ENCODE measurements at places on chromosomes 11 and 22. TPM values are rescaled to one million over a fixed set of nuclear protein-coding genes. Genes with fewer than 3 reads are reported as not detected.

- peak; percentile 26 for DNase-seq
Observed at GRCh38 chr22:49783926-49784629, 43.6 kb downstream of the BRD1 start.

GRCh38 chr11:57781529-57781943 is 19.9 kb downstream of the CTNND1 start:
- DNase-seq: no peak

- no peak for DNase-seq
Observed at GRCh38 chr11:34960277-34960676, 43.9 kb downstream of the PDHX start.

DNA sequence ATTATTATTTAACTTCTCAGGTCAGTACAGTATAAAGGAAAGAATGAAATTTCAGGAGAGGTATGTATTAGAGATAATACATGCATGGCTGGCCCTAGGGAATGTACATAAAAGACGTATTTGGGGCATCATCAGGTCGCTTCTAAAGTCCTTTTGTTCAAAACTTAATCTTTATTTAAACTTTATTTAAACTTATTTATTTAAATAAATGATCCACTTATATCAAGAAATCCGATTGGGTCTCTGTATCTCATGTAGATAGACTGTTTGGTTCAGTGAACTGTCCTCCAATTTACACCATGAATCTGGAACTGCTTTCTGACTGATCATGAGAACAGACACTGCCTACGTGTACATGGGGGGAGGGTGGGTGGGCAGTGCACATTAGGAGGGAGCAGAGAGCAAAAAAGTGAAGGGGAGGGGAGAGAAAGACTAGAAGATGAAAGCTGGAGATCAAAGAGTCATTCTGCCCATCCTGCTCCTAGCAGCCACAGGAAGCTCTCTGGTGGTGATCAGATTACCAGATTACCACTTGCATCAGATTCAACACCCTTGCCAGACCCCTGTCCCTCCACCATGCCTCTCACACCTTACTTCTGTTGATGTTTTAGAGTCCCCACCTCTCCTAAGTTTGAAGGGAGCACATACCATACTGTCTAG is 92.1 kb upstream of the MTMR2 start:
- DNase-seq: no peak

DNA sequence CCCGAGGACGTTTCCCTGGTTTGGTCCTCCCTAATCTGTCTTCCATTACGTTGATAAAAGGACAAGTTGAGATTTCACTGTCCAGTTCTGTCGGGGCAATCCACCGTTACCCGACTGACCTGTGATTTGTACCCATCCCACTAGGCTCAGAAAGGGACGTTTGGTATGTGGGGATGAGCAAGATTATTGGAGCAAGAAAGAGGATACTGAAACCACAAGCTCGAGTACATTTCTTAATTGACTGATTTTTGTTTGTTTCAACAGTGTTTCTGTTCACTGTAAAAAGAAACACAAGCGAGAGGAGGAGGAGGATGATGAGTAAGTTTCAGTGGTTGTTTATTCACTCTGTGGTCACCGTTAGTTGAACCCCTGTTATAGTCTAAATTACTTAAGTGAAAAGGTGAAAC is 969 bp downstream of the CCDC117 start:
- no peak for DNase-seq

DNA sequence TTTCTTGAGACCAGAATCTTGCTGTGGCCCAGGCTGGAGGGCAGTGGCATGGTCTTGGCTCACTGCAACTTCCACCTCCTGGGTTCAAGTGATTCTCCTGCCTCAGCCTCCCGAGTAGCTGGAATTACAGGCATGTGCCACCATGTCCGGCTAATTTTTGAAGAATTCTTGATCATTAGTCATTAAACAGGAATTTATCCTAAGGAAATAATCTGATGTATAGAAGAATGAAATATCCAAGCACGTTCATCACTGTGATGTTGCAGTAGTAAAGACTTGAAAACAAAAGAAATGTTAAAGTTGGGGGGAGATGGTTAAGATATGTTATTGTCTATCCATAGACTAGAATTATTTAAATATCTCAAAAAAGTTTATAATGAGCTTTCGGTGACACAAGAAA is 23.6 kb downstream of the CBL start:
- DNase-seq: no peak

- DNase-seq: no peak
Observed at GRCh38 chr11:72013765-72014711, 15.3 kb downstream of the IL18BP start.

- DNase-seq: no peak
Observed at GRCh38 chr11:132284048-132284447, 913.6 kb downstream of the NTM start.

DNA sequence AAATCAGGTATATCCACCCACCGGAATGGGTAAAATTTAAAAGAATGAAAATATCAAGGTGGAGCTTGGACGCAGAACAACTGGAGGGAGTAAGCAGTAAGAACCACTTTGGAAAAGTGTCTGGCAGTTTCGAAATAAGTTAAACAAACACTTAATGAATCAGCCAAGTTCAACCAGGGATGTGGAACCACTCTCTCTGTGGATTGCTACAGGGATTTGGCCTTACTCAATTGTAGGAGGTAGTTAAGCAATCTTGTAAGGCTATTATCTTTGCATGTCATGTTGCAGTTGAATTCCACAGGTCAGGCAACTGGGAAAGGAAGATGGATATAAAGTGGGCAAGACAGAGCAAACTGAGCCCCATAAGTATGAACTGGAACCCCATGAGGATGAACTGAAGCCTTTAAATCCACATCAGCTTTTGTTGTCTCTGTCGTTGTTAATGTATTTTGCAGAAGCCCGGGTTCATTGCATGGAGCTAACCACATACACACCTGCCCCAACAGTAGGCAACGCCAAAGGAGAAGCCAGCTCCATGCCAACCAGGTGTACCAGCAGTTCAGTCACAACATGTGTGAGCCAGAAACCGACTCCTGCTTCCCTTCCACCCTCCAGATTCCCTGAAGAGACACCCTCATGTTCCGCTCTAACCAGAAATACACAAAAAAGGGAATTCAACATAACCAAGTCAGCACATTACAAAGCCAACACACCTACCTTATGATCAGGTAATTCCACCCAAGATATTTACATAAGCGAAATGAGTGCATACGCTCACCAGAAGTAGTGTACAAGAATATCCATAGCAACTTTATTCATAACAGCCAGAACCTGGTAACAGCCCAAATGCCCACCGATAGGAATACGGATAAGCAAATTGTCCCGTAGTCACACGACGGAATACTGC is 8.0 kb upstream of the SLC43A3 start:
- no peak for DNase-seq

- DNase-seq: no peak
Observed at GRCh38 chr11:102813484-102813883, 15.5 kb upstream of the MMP1 start.

DNA sequence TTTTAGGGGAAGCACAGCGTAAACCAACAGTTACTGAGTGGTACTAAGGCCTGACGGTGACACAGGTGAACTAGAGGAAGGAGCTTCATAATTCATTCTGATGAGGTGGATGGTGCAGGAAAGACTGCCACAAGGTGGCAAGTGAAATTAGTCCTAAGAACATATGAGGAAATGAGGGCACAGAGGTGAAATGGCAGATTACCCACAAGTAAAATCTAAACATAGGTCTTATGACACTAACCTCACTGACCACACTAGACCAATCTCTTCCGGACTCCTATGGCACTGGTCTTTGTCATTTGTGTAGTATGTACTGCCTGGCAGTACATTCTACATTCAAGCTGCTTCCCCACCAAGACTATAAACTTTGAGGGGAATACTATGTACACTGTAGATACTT is 20.2 kb downstream of the GAB2 start:
- no peak for DNase-seq

GRCh38 chr11:33668468-33668825 is 32.2 kb downstream of the C11orf91 start:
- DNase-seq: no peak

GRCh38 chr11:8019314-8020243 is 32.4 kb downstream of the EIF3F start:
- DNase-seq: no peak

The TH gene
- total RNA-seq: not detected

The UPK3A gene
- not detected for total RNA-seq

The OR8D1 gene
- total RNA-seq: not detected

The SCT gene
- not detected for total RNA-seq

The KRTAP5-3 gene
- total RNA-seq: not detected

Data from sigmoid colon (tissue), 7 donors.